Gastrocnemius medialis (tissue), 4 donors: ENCODE measurements at places on chromosomes 2 and 18. TPM values are rescaled to one million over a fixed set of nuclear protein-coding genes. Genes with fewer than 3 reads are reported as not detected.

The CYP27A1 gene
- 21.8 TPM for total RNA-seq

The TTC21B gene
- 13.1 TPM for total RNA-seq

The IMP4 gene
- total RNA-seq, result 139 TPM

The FSHR gene
- not detected for total RNA-seq

The MOGAT1 gene
- total RNA-seq, result not detected

The LYG2 gene
- total RNA-seq, result not detected

The MC2R gene
- not detected for total RNA-seq

The RGPD3 gene
- total RNA-seq, result 0.15 TPM

The G6PC2 gene
- total RNA-seq, result not detected

The CIB4 gene
- total RNA-seq, result not detected

The ASB18 gene
- total RNA-seq, result not detected

The SIX2 gene
- 28.9 TPM for total RNA-seq

The UGT1A4 gene
- total RNA-seq, result not detected

The SCN9A gene
- 1.1 TPM for total RNA-seq

The ZCCHC2 gene
- total RNA-seq, result 37.9 TPM

The MPPE1 gene
- 11.0 TPM for total RNA-seq

The POTEC gene
- not detected for total RNA-seq

The COL6A3 gene
- total RNA-seq, result 150 TPM

The ZBTB7C gene
- total RNA-seq, result 12.3 TPM

The IL18RAP gene
- total RNA-seq, result not detected

The IL36G gene
- total RNA-seq, result not detected

The CRACDL gene
- 0.71 TPM for total RNA-seq

The GAL3ST2 gene
- 1.6 TPM for total RNA-seq

The CFAP210 gene
- not detected for total RNA-seq

The RGPD4 gene
- total RNA-seq, result 0.04 TPM

The IMMT gene
- total RNA-seq, result 117 TPM

The ALLC gene
- total RNA-seq, result not detected

The SCN7A gene
- total RNA-seq, result 6.0 TPM

The CPO gene
- total RNA-seq, result 1.1 TPM

The NDUFS1 gene
- 292 TPM for total RNA-seq

The CHRNA1 gene
- total RNA-seq, result 93.1 TPM

The STEAP3 gene
- total RNA-seq, result 10.3 TPM

The SERPINB11 gene
- total RNA-seq, result not detected

The SMYD1 gene
- total RNA-seq, result 114 TPM

The CCDC178 gene
- total RNA-seq, result not detected

The DYNAP gene
- total RNA-seq, result not detected

The TCF23 gene
- not detected for total RNA-seq

The RSAD2 gene
- total RNA-seq, result 1.2 TPM

The MERTK gene
- total RNA-seq, result 5.7 TPM

The DYSF gene
- 40.7 TPM for total RNA-seq

The CCDC68 gene
- 6.0 TPM for total RNA-seq

The IL1RL1 gene
- total RNA-seq, result 1.4 TPM

The HSPD1 gene
- total RNA-seq, result 82.0 TPM

The CAVIN2 gene
- 35.2 TPM for total RNA-seq

The CAB39 gene
- 125 TPM for total RNA-seq

The ESCO1 gene
- total RNA-seq, result 17.5 TPM

The STON1 gene
- 5.2 TPM for total RNA-seq

The TLX2 gene
- total RNA-seq, result not detected

The HOXD9 gene
- total RNA-seq, result 0.34 TPM

The CDK15 gene
- 0.11 TPM for total RNA-seq

The TTN gene
- 7,959 TPM for total RNA-seq

The CLEC4F gene
- not detected for total RNA-seq

The C2orf66 gene
- not detected for total RNA-seq

The KLHL29 gene
- total RNA-seq, result 5.0 TPM

The ROCK2 gene
- total RNA-seq, result 85.4 TPM

The SLC19A3 gene
- total RNA-seq, result 0.82 TPM

The ACSL3 gene
- 34.7 TPM for total RNA-seq

The MBD2 gene
- total RNA-seq, result 21.7 TPM

The EGR4 gene
- not detected for total RNA-seq

The MGAT5 gene
- total RNA-seq, result 3.5 TPM
